ENCODE measurements at places on chromosomes 3 and 15. TPM values are rescaled to one million over a fixed set of nuclear protein-coding genes. Genes with fewer than 3 reads are reported as not detected.

SLC24A5 gene
- not detected for total RNA-seq

GOLGA8G gene
- not detected for total RNA-seq

FBXO40 gene
- not detected for total RNA-seq

FYTTD1 gene
- total RNA-seq = 57.1 TPM

ANKRD63 gene
- total RNA-seq = 0.31 TPM

PLA2G4E gene
- total RNA-seq = not detected

ZDHHC3 gene
- 74.5 TPM for total RNA-seq

SH3GL3 gene
- 6.0 TPM for total RNA-seq

PTX3 gene
- 35.6 TPM for total RNA-seq

DNA sequence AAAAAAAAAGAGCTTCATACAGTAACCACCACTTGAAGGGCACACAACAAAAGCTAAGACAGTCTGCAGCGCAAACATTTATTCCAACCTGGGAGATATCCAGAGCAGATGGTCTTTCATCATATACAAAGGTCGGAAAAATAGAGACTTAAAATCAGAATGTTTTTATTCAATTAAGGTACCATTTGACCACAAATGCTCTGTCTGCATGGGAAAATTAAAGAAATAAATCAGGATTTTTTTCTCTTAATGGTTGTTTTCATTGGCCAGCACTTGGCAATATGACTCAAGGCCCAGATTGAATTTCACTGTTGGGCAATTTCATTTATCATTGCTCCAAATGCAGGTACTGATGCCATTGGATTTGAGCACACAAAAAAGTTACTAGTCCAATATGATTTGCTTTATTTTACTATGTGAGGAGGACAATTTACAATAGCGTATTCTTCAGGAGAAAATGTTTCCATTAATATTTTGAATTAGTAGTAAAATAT, 145.9 kb upstream of the AGTR1 start:
- DNase-seq = no peak

DNA sequence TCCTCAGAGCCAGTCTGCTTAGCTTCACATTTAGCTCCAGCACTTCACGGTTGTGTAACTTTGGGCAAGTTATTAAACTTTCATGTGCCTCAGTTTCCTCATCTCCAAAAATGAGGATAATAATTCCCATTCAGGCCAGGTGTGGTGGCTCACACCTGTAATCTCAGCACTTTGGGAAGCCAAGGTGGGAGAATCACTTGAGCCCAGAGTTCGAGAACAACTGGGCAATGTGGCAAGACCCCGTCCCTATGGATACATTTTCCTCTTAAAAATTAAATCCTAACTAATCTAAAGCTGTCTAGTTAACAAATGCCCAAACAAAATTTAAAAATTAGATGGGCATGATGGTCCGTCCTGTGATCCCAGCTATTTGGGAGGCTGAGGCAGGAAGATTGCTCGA, 7.2 kb downstream of the RCN2 start:
- no peak for DNase-seq

GRCh38 chr3:13110678-13111116, 37.5 kb upstream of the IQSEC1 start:
- DNase-seq = no peak

GRCh38 chr3:123760817-123761216, 123.3 kb downstream of the MYLK start:
- no peak for DNase-seq

DNA sequence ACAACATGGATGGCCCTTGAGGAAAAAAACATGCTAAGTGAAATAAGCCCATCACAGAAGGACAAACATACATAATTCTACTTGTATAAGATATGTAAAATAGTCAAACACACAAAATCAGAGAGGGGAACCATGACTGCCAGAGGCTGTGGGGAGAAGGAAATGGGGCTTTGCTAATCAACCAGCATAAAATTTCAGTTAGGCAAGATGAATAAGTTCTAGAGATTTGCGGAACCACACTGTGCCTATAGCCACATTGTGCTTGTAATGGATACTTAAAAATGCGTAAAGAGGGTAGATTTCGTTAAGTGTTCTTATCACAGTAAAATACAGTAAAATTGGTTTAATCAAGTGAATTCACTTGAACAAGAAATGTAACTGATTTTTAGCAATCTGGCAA, 33.7 kb upstream of the SPTBN5 start:
- no peak for DNase-seq

GRCh38 chr3:17645074-17645698, 97.2 kb downstream of the TBC1D5 start:
- DNase-seq = no peak

GRCh38 chr3:52257911-52258310, 12.4 kb downstream of the PPM1M start:
- no peak for DNase-seq

DNA sequence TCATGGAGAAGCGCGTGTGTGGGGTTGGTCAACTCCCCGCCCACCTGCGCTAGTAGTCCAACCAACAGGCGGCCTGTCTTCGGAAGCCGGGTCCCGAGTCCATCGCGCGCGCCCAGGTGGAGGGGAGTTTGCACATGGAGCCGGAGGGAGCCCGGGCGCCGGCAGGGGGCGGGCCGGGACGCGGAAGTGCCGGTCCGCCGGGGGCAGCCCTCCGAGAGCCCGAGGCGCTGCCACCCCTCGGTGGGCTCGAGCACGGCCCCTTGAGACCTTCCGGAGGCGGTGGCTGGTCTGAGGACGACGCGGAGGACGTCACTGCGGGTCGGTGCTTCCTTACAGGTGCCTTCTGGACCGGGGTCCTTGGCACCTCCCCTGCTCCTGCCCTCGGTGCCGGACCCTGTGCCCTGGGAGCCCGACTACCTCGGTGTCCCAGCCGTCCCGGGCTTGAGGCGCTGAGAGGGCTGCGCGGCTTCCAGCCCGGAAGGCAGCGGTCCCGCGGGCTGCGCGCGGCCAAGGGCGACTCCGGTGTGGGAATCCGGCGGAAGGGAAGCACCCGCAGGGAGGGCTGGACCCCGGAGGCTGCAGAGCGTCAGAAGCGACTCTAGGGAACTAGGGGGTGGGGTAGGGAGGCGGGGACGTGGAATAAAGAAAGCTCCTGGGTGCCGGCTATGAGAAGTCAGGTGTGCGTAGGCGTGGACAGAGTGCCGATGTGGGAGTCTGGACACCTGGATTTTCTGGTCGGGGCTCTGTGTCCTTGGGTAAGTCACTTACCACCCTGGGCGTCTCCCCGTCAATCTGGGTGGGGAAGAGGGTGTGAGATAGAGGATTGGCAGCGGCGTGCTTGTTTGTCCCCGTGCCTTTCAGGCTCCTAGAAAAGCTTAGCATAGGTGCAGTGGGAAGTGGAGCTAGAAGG, 212.3 kb downstream of the FGF12 start:
- peak; percentile 41 for DNase-seq
